ENCODE measurements at places on chromosomes 5 and 9. TPM values are rescaled to one million over a fixed set of nuclear protein-coding genes. Genes with fewer than 3 reads are reported as not detected.

Gene SAPCD2
- 20.8 TPM for total RNA-seq

- DNase-seq, result peak; percentile 85
Measured at GRCh38 chr9:128456613-128457061, 831 bp downstream of the ODF2 start.

DNA sequence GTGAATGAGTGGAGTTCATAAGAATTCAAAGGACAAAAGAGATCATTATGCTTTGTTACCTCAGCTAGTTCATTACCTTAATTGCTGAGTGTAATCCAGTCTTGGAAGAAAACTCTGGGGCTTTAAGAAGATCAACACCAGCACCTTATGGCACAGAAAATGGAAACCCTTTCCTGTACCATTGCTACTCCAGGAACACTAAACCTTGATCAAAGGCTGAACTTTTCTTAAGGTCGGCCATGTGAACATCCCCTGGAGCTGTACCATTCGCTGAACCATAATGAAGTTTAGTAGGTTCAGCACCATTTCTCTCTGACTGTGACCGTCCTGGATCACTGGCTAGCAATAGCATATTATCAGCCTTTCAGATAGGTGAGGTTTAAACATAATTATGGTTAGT is 97.4 kb downstream of the PBX3 start:
- DNase-seq, result no peak

DNA sequence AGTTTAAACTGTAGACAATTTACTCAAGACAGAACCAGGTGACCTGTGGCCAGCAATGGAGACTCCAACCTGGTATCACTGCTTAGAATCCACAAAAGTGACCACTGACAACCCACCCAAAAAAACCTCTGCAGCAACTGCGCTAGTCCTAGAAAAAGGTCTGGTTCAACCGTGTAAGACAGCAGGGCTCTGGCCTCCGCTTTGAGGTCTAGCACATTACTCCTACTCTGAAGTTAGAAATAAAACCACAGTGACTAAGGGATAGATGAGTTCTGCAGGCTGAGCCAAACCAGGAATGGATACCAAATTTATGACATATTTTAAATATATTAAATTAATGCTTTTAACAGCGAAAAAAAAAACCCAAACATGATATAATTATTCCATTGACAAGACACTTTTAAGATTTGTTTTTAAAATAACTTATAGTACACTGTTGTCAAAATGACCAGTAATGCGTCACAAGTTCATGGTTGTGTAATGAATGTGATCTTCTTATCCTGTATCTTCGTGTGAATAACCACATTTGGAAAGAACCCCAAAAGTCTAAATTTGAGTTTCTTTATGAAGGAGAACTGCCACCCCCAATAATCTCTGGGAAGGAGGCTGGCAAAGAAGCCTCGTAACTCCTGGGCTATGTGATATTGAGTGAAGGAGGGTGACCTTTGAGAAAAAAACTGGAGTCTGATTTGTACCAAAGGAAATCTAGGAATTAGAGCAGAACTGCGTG is 101.9 kb upstream of the SLC44A1 start:
- no peak for DNase-seq

- no peak for DNase-seq
Measured at GRCh38 chr9:78273761-78274160, 23.2 kb upstream of the PSAT1 start.

Gene SNCAIP
- total RNA-seq, result not detected

Gene LAMC3
- not detected for total RNA-seq

GRCh38 chr9:105187781-105188180 is 56.7 kb upstream of the SLC44A1 start:
- no peak for DNase-seq

DNA sequence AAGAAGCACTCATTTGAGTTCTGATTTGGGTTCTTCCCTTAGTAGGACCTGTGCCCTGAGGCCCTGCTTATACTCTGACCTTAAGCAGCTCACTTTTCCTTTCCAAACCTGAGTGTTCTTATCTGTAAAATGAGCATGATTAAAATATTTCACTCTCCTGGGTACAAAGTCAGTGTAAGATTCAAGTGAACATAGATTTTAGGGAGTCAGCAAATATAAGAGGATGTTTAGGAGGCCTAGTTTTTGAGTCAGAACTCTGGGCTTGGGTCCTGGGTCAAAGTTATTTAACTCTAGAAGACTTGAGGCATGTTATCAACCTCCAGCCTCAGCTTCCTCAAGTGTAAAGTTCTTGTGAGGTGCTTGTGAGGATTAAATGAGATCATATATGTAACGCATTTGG is 8.7 kb upstream of the SPARC start:
- no peak for DNase-seq

DNA sequence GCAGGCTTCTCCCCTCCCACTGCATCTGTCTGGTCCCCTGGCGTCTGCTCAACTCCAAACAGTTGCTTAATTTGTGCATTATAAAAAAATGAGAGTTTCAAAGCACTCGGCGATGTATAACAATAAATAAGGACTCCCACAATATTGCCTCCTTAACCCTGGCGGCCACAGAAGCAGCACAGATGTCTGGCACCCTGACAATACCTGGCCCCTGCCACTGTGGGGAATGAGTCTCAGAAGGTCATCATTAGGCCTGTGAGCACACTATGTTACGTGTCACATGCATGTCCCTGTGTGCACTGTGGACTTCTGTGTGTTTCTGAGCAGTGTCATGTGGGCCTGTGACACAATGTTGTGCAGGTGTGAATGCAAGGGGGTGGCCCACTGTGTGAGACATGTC is 236.5 kb downstream of the PBX3 start:
- no peak for DNase-seq

Gene IFNA2
- not detected for total RNA-seq

DNA sequence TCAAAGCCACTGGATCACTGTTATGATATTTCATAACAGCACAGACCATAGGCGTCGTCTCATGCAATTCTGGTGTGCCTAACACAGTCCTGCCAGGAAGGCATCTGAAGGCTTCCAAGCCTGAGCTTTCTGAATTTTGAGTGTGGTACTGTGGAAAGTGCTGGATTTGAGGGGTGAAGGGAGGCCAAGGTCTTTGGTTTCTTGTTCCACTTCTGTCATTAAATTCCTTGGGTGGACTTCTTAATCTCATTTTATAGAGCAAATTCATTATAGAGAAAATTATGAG is 441.3 kb upstream of the PIK3R1 start:
- DNase-seq, result no peak

DNA sequence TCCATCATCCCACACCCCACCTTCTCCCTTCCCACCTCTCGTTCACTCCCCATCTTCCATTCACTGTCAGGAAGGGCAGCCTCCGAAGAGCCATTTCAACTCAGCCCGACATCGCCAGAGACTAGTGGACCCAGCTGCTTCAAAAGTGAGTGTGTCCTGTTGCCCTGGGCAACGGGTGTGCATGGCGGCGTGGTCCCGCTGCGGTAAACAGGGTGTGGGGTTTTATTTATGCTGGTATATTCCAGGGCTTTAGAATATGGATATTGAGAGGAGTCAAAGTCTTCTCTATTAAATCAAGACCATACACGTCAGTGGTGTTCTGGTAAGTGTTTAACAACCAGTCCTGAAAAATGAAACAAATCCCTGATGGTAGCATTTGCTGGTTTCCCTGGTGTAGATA is 274.5 kb downstream of the MAST4 start:
- DNase-seq, result no peak

DNA sequence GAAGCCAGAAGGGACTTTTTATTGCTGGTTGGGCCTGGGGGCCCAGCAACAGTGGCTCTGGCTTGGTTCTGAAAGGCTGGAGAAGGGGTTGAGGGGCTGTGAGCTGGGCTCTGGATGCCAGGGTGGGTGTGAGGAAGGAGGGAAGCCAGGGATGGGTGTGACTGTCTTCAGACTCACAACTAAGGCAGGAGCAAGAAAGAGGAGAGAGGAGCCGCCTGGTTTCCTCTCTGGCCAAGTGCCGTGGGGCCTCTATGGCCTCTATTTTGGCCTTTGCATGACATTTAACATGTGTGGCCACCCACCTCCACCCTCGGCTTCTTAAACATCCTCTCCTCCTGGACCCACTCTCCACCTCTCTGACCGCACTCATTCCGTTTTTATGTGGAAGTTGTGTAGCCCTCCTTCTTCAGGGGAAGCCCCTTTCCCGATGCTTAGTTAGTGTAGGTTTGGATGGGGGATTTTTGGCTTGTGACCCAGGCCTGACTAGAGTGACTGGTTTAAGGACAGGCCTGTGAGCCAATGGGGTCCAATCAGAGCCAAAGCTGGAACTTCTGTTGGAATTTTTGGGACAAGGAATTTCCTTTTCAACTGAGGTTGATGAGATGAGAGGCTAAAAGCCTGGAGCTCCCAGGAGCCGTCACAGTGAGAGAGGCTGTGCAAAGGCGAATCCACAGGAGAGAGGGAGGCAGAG is 517.8 kb downstream of the CCDC171 start:
- no peak for DNase-seq

DNA sequence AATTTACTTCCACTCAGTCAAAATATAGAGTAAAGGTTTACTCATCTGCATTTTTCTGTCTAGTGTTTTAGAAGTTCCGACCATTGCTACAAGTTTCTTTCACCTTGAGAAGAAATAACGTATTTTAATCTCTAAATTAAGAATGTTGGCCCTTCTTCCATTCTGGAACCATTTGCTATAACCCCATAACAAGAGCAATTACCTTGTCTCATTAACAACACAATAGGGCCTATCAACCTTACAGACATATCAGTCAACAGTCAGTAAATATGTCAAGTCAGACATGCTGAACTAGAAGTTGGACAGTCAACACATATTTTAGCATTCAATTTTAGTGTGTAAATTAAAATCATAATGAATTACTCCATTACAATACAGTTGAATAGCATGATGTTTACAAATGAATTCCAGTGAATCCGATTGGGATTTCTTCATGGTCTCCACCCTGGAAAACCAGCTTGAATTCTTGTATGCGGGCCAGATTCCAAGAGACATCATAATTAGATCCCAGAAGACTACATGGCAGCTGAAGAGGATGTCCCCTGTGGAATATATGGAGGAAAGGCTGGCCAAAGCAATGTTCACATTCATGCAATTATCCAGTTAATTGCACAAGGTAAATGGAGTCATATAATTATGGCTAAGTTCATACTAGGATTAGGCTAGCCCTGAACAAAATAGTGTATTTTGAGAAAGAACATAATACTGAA is 196.2 kb upstream of the TARS1 start:
- DNase-seq, result no peak

DNA sequence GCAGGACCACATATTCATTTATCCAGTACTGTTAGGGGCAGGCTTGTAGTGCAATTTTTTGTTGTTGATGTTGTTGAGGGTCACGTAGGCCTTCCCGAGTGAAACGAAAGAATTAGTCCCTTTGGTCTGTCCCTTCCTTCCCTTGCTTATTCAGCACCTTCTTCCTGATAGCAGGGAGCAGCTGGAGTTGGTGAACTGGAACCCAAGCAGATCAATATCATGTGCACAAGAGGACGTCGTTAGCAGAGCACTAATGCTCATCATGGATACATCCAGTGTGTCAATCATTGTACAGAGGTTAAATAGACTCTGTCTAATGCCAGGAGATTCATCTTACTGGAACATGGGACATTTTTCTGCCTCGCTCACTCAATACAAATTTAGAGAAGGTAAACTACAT is 33.0 kb upstream of the MAP1B start:
- DNase-seq, result no peak

DNA sequence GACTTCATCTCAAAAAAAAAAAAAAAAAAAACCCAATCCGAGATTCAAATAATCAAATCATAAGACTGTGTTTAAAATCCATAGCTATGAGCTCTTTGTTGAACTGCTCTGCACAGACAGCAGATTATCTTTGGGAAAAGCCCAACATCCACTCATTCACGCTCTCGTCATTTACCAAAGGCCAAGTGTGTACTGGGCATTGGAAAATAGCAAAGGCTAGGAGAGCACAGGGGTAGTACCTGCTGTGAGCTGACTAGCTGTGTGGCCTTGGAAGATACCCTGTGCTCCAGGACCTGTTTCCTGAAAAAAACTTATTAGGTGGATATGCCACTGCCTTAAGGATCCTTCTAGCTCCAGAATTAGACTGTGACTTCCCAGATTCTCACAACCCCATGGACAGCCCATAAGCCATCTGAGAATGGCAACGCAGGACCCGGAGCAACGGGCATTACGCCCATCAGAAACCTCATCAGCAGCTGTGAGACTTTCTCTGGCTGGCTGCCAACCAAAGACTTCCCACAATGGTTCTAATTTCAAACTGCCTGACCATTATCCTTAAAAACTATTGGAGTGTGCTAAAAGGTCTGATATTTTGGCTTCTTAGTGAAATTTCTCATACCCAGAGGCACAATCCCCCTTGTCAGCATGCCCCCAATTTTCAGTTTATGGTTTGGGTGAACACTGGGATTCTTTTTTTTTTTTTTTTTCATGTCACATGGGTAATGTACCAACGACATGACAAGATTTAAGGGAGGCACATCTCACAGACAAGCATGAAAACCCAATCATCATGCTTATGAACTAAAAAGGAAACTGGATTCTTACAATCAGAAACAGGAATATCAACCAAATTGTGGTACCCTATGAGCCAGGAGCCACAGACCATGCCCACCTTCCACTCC is 16.8 kb downstream of the SERINC5 start:
- no peak for DNase-seq

GRCh38 chr9:97310023-97310422 is 2.6 kb downstream of the CCDC180 start:
- DNase-seq, result no peak

GRCh38 chr5:53362521-53362941 is 117.9 kb upstream of the FST start:
- DNase-seq, result no peak

GRCh38 chr5:119238265-119239118 is 117.3 kb upstream of the TNFAIP8 start:
- no peak for DNase-seq

Gene ST8SIA4
- total RNA-seq, result 127 TPM

DNA sequence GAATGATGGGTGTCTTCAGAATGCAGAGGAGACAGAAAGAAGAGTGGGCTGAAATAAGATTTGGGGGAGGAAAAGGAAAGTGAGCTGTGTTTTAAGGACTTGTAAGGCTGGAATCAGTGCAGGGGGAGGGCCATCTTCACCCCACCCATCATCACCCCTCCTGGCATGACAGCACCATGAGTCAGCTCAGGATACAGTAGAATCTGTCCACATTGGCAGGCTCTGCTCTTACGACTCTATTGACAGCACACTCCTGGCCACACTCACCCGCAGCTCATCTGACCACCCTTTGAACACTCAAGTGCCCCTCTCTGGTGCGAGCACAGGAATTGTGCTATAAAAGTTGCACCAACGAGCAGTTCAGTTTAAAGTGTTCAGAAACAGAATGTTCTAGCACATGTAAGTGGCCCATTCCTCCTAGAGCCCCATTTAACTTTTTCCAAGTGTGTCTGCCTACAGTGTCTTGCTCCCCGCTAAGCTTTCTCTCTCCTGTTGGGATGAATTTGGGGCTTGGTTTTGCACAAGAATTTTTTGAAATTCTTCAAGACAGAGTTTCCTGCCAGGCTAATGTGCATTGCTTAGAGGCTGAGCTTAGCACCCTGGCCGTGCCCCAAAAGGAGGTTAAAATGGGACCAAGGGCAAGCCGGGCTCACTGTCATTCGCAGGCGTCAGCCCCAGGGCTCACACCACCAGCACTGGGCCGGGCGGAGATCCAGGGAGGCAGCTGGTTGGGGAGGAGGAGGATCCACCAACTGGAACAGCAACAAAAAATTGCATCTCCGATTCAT is 12.0 kb downstream of the ADRA1B start:
- DNase-seq, result no peak

Measured in natural killer cell treated with Interleukin-12 subunit alpha and Interleukin-12 subunit beta and Interleukin-15 and Interleukin-18, amount 100 ng/mL, for 72 hours (primary cell).